ENCODE measurements at places on chromosomes 2 and 18.

DNA sequence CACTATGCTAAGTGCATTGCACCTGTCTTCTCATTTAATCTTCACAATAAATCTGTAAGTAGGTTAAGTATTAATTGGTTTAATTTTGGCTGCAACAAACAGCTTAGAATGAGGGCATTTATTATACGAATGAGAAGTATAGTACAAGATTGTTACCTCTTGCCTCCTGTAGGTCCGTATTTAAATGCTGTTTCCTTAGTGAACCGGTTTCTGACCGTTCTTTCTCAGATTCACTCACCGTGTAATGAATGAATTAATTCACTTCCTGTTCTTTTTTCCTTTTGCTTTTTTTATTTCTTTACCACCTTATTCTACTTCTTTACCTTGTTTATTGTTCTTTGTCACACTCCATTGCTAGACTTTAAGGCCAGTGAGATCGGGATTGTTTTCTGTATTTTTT is 153.8 kb upstream of the RASGRP3 start:
- no peak for DNase-seq

- DNase-seq: no peak
Measured at GRCh38 chr2:239952251-239952650, 72.9 kb downstream of the NDUFA10 start.

DNA sequence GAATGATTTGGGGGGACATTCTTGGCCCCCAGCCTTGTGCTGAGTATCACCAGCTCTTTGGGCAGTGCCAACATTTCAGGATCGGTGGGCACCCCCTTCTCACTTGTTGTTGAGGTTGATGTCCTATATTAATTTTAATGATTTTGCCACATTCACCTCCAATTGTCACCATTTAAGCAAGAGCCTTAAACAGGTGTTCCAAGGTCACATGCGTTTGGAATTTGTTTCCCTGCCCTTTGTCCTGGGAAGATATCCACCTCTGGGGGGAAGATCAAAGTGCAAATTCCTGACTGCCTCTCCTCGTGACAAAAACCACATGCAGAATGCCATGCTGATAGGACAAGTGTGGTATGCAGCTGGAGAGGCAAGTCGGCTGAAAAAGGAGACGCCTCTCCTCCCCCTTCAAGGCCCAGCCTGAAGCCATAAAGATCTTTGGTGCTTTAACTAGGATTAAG is 72.5 kb upstream of the ID2 start:
- no peak for DNase-seq

GRCh38 chr2:96832754-96833507 is 10.9 kb downstream of the ANKRD23 start:
- no peak for DNase-seq

DNA sequence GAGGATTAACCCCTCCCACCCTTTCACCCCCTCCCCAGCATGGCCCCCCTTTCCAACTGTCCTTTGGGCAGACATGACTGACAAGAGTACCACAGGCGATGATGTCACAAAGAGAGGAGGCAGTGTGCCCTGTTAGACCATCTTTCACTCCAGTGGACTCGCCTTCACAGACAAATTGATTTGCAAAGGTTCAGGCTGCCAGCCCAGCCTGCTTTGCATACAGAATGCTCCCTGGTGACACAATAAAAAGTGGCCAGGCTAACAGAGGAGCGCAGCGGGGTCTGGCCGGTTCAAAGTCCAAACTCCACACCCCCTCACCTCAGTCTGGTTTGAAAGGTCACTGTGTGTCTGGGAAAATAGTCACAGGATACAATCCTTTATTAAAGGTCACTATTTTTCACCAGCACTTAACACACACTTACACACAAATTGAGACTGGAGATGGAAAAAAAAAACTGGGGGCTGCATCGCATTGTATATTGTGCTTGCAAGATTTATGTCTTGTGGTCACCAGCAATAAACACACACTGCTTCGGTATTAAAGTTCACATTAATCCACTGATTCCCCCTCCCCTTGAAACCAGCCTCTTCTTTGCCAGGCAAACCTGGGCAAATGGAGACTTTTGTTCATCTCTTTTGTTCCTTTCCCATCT is 236.9 kb downstream of the BCL11A start:
- no peak for DNase-seq

DNA sequence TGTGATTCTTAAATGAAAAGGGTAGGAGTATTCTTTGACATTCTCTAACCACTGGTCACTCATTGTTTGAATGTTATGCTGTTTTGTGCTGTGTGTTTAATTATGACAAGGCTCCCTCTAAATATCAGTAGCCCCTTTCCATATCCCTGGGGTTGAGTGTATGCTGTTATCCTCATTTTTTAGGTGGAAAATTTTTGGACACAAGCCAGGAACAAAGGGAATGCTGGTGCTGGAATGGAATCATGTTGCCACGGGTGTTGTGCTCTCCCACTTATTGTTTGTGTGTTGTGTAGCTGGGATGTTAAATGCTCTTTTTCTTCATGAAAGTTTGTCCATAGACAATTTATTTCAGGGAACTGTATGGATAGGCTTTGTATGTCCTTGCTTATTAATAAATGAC is 43.3 kb downstream of the ZNF532 start:
- DNase-seq: no peak

GRCh38 chr2:101706819-101707177 is 9.3 kb downstream of the MAP4K4 start:
- DNase-seq: no peak

DNA sequence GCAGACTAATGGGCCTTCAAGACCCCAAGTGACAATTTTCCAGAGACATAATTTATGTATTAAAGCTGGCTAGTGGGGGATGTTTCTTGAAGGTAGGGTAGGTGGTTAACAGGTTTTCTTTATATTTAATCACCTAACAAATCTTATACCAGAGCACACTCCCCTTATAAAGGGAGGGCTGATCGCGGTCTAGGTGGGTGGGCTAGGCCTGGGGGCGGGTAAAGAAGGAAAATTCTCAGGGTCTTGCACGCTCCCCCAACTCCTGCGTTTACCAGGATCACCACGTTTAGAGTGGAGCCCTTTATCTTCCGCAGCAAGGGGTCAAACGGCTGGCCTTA is 19.9 kb upstream of the CXXC1 start:
- DNase-seq: no peak

DNA sequence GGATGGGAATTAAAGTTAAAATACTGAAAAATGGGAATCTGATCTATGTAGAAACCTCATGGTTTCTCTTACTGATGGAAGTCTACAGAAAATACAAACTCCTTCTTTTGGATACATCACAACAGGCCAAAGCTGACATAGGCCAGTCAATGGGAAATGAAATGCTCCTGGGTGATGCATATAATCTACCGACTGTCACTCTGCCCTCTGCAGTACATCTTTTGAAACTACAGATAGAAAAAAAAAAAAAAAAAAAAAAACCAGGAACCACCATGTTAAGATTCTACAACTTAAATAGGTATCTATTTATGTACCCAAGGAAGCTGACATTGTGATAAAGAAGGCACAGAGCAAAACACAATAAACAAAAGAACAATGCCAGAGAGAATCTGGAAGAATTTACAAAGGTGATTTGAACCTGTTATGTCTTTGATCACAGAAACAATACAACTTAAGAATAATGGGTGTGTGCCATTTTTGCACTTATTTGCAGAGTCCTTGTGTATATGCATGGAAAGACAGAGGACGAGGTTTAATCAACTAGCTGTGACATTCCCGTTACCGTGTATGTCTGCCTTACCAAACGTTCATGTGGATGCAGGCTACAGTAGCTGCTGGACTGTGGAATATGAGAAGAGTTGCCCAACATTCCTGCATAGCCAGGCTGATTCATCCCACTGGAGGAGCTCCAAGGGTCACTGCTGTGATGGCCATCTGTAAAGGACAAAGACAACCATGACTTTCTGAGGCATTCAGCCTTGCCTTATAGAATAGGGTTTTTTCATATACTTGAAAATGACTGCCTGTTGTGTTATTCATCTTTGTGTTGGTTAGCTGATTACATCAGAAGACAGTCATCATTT is 312.7 kb downstream of the TCF4 start:
- peak; percentile 12 for DNase-seq

DNA sequence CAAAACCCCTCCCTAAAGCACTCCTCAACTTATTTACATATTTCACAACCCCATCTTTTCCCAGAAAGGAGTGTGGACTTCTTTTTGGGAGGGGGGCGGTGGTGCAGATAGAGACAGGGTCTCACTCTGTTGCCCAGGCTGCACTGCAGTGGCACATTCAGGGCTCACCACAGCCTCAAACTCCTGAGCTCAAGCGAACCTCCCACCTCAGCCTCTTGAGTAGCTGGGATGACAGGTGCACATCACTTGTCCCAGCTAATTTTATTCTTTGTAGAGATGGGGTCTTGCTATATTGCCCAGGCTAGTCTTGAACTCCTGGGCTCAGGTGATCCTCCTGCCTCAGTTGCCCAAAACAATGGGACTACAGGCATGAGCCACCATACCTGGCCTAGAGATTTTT is 44.1 kb downstream of the ADCY3 start:
- no peak for DNase-seq

DNA sequence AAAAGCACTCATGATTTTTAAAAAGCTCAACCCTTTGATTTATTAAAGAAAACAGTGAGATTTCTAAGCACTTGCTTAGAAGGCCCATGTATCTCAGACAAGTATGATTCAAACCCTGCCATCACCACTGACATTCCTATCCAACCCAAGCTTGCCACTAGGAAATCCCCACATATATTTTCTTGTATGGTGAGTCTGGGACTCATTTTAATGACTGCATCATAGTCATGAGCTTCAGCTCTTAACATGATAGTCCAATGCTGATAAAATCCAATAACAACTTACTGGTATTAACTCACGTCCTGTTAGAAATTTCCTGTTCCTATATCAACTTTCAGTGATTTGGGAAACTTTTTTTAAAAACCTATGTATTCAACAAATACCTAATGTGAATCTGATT is 39.4 kb upstream of the NCKAP5 start:
- DNase-seq: no peak

DNA sequence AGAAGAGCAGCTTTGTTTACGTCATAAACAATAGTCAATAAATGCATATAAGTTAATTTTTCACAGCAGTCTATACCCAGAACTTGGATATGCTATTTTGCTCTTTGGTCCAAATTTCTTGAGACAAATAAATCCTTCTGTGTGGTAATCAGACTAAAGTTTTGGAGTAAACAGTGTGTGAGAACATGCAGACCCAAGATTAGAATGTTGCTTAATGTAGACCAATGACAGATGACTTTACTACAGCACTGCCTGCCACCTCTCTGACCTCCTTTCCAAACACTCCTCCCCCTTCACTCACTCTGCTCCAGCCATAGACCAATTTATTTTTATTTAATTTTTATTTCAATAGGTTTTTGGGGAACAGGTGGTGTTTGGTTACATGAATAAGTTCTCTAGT is 115.3 kb upstream of the TANK start:
- DNase-seq: no peak

GRCh38 chr2:133972786-133973185 is 281.1 kb upstream of the MGAT5 start:
- DNase-seq: no peak

GRCh38 chr2:76075126-76075525 is 364.4 kb upstream of the GCFC2 start:
- no peak for DNase-seq

GRCh38 chr2:88834376-88834775 is 142.9 kb downstream of the RPIA start:
- no peak for DNase-seq

- no peak for DNase-seq
Measured at GRCh38 chr18:80196528-80197320, 50.6 kb downstream of the PARD6G start.

GRCh38 chr2:173523497-173523896 is 168.8 kb downstream of the CDCA7 start:
- no peak for DNase-seq

DNA sequence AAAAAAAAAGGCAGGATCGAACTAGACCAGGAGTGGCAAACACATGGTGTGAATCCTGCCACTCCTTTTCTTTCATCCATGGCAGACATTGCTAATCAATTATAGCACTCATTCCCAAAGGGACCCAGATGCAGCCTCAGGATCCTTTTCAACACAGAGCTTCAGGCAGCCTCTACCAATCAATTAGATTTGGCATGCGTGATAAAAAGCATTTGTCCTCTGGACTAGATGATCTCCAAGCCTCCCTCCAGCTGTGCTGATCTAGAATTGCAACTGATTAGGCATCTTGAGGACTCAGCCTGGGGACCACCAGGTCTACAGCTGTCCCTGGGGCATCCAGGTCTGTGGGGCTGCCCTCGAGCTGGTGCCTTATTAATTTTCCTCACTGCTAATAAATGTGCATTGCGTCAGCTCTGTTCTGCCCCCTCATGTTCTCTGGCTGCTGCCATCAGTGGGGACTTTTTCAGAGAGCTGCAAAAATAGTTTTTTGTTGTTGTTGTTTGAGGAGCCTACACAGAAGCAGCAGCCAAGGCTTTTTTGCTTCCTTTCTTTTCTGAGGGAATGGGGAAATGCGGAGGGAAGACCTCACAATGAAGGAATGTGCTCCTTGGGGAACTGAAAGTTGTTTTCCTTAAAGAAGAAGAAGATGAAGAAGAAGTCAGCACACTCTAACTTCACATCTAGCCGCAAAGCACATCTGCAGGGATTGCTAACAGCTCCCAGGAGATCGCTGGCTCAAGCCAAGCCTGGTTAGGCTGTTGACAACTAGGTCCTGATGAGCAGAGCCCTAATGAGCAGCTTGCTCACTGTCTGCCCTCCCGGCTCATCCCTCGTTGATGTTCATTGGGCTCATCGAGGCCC is 8.8 kb upstream of the ATOH8 start:
- DNase-seq: no peak

- no peak for DNase-seq
Measured at GRCh38 chr2:157420771-157421323, 23.0 kb downstream of the CYTIP start.

DNA sequence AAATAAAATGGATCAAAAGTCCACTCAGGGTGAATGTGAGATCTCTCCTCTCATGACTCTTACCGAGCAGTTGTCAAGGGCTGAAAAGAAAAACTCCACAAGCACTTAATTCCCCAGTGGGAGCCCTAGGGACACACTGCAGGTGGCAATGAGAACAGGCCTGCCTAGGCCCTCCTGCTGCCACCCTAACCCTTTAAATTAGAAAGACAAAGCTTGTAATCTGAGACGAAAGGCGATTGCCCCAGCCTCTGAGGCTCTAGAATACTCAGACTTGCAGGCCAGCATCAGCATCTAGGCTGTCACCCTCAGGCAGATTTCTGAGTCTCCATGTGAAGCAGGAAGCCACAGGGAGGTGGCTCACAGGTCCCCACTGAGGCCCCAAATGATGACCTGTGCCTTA is 457.0 kb upstream of the MYT1L start:
- DNase-seq: no peak

DNA sequence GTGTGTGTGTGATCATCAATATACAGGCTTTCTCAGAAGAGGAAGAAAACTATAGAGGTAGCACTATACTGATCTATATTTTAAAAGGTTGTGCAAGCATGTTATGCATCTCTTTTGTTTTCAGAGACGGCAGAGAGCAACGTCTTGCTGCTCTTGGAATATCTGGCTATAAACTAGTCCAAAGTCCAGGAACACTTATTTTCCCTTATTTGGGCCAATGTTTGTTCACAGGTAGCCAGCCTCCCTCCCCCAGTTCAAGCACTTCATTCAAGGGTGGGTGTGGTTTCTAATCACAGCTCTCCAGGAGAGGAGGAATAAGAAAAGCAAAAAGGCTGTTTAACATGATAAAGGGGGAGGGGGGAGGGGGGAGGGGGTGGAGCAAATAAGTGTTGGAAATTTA is 4.2 kb downstream of the FZD5 start:
- no peak for DNase-seq

Data from amygdala (tissue), 56 donors.